ENCODE measurements at places on chromosomes 2 and 18.

GRCh38 chr2:30104307-30104706 lies 42.5 kb upstream of the YPEL5 start:
- DNase-seq: no peak

- no peak for DNase-seq
Measured at GRCh38 chr2:108297436-108298141, 8.9 kb downstream of the SULT1C2 start.

- DNase-seq: no peak
Measured at GRCh38 chr2:239184968-239185903, 215.6 kb downstream of the HDAC4 start.

- DNase-seq: no peak
Measured at GRCh38 chr18:70418546-70419311, 129.9 kb downstream of the SOCS6 start.

DNA sequence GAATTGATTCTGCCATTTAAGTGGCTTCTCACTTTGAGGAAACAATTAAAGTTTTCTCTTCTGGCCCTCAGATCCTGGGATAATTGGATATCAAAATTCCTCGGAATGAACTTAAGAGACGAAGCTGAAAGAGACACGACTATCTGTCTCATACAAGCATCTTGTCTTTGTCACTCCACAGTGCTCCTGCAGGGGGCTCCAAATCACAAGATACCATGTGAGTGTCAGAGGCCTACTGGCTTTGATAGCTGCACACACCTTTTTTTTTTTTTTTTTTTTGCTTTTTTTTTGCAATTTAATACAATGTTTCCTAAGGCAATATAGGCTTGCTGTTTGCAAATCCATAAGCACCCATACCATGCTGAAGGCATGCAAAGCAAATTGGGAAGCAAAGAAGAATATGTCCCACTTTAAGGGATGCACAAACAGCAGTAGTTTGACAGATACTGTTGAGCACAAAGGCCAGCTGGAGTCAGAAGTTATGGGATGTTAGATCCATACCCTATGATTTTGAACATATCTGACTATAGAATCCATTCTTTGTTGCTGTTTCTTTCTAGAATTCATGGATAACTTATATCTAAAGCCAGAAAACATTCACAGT lies 109.0 kb upstream of the CBLN2 start:
- DNase-seq: peak; percentile 59

- no peak for DNase-seq
Measured at GRCh38 chr2:141796449-141796848, 334.4 kb downstream of the LRP1B start.

DNA sequence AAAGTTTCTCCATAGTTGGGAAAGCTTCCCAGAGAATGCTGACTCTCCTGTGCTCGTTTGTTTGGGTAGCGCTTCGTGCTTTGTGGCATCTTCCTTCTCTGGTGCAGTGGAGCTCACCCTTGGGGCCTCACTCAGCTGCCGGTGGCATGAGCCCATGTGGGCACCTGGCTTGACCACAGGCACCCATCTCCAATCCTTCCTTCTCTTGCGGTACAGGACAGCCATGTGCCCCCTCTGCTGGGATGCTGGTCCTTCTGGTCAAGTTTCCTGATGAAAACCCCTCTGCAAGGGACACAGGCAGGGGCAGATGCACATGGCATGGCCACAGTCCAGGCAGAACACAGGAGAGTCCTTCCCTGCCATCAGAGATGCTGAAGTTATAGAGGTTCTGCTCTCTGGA lies 555.9 kb upstream of the HS6ST1 start:
- DNase-seq: no peak

GRCh38 chr2:158138255-158138654 lies 36.6 kb downstream of the UPP2 start:
- DNase-seq: no peak

DNA sequence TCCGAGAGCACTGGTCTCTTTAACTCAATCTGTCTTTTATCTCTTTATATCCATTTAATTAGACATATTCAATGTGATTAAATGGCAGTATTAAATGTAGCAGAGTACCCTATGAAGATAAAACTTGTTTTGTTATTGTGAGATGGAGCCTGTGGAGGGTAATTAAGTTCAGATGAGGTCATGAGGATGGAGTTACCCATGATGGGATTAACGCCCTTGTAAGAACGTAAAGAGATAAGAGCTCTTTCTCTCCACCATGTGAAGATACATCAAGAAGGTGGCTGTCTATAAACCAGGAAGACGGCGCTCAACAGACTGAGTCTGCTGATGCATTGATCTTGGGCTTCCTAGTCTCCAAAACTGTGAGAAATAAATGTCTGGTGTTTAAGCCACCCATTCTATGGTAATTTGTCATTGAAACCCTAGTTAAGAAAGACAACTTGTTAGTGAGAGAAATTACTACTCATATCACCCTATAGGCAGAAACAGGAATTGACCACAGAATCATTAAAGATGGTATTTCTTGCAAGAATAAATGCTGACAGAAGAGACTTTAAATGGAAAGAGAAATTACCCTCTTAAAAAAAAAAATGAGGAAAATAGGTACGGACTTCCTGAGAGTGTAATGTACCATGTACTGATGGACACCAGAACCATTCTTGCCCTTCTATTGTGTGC lies 738.7 kb upstream of the CHAC2 start:
- no peak for DNase-seq

GRCh38 chr2:177597759-177598158 lies 205.2 kb downstream of the AGPS start:
- no peak for DNase-seq

DNA sequence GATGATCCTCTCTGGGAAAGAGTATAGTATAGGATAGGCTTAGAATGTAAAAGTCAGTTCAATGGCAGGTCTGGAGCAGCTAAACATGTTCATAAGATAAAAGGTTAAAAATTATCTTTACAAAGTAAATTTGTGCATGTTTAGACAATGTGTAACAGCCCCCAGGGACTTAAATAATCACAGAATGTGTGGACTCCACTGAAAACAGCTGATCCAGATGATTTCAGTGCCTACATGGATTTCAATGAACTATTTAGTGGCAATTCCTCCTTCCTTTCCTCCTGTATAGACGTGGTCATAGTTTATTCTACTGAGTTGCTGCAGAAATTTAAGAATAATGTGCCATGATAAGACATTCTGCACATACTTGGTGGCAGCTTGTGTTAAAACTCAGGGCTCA lies 42.9 kb downstream of the ARHGEF33 start:
- DNase-seq: no peak

DNA sequence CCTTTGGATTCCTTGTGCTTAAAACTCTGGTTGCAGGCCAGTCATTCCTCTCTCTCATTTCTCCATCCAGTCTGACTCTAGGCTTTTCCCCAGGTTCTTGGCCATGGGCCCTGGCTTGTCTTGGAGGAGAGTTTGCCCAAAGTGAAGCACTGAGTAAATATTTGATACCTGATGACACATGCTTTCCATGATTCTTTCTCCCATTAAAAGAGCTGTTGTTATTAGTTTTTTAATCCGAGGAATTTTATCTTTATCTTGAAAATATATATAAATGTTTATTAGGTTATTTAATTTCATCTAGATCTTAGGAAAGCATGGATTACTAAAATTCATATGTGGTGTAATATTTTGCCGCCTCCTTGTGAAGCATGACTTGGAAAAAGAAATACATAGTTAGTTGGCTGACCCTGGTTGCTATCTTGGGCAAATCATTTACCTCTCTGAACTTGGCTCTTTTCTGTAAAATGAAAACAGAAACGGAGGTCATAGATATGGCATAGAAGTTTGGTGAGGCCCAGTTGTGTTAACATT lies 650.1 kb downstream of the SLC4A3 start:
- DNase-seq: no peak

GRCh38 chr2:130190237-130190636 lies 8.0 kb downstream of the TUBA3E start:
- no peak for DNase-seq

- no peak for DNase-seq
Measured at GRCh38 chr2:190199530-190199929, 120.1 kb downstream of the HIBCH start.

DNA sequence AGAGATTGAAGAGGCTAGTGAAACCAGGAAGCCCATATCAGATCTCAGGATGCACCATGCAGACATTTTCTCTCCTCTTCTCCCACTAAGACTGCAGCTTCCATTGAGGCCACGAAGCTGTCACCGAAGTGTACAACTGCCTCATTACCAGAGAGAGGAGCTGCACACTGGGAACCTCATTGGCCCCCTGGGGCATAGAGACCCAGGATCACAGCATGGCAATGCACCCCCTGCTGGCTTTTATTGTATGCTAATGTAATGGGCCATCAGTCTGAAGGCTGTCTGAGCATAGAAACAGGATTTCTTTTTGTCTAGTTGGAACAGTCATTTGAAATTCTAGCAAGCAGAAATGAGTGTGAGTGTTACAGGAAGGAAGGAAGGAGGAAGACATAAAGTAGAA lies 861.6 kb upstream of the CELF4 start:
- no peak for DNase-seq

DNA sequence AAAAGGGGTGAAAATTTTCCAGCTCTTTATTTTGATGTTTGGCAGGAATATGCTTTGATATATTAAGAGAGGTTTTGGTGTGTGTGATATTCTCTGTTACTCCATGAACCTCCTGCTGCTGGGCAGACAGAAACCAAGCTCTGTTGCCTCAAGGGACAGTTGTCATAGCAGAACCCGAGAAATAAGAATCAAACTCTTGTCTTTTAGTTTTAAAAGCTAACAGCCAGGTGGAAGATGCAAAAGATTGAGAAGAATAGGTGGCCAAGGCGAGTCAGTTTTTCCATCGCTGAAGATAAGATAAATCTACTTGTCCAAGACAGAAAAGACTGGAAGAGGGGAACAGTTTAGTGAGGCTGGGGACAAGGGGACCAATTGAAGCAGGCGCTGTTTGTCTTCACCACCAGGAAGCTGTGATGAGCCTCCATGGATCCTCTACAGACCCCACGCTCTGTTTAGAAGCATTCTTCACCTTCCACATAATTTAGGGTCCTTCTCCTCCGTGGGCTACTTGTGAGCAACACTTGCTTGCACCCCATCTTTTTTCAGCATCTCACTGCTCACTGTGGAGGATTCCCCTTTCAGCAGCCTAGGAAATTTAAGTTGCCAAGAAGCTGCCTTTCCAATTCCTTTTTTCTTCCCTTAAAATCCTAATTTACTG lies 23.9 kb downstream of the PMAIP1 start:
- no peak for DNase-seq

- DNase-seq: no peak
Measured at GRCh38 chr2:55598056-55598795, 19.2 kb downstream of the PPP4R3B start.

DNA sequence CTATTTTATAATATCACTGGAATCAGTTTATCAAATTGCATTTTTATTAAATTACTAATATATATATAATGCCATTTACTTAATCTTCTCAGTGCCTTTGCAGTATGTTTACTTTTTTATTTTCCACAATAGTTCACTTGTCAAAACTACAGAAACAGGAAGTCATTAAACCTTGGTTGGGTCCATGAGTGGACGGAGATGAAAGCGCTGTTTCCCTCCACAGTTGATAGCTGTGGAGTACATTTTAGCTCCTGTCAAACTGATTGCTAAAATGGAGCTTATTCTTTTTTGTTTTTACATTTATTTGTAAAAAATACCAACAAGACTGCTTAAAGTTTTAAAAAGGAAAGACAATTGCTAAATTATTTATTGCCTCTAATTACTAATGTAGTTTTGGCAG lies 19.2 kb downstream of the MFF start:
- no peak for DNase-seq

DNA sequence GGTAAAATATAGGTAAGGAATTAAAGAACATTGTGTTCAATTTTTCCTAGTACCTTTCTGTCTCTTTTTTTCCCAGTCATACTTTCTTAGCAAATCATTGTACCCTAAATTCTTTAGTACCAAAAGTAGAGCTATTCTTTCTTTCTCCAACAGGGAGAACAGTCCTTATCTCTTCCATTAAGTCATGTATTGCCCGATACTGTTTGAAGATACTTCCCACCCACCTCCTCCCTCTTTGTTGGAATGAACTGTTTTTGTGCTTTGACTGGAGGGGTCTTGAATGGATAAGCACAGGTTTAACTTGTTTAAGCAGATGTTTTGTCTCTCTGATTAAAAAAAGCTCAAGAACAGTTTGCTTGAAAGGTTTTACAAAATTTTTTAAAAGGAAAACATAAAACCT lies 41.3 kb downstream of the RAB10 start:
- no peak for DNase-seq

DNA sequence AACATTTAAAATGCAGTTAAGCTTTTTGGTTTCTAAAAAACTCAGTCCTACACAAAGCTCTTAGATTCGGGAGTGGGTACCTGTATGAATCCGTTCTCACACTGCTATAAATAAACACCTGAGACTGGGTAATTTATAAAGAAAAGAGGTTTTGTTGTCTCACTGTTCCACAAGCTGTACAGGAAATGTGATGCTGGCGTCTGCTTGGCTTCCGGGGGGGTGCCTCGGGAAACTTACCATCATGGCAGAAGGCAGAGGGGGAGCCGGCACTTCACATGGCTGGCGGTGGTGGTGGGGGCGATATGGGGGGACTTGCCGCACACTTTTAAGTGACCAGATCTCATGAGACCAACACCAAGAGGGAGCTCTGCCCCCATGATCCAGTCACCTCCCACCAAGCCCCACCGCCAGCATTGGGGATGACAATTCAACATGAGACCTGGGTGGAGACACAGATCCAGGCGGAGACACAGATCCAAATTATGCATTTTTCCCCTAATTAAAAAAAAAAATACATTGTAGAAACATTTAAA lies 222.5 kb downstream of the GBX2 start:
- DNase-seq: no peak

GRCh38 chr18:60191926-60192325 lies 180.6 kb downstream of the MC4R start:
- DNase-seq: no peak

DNA sequence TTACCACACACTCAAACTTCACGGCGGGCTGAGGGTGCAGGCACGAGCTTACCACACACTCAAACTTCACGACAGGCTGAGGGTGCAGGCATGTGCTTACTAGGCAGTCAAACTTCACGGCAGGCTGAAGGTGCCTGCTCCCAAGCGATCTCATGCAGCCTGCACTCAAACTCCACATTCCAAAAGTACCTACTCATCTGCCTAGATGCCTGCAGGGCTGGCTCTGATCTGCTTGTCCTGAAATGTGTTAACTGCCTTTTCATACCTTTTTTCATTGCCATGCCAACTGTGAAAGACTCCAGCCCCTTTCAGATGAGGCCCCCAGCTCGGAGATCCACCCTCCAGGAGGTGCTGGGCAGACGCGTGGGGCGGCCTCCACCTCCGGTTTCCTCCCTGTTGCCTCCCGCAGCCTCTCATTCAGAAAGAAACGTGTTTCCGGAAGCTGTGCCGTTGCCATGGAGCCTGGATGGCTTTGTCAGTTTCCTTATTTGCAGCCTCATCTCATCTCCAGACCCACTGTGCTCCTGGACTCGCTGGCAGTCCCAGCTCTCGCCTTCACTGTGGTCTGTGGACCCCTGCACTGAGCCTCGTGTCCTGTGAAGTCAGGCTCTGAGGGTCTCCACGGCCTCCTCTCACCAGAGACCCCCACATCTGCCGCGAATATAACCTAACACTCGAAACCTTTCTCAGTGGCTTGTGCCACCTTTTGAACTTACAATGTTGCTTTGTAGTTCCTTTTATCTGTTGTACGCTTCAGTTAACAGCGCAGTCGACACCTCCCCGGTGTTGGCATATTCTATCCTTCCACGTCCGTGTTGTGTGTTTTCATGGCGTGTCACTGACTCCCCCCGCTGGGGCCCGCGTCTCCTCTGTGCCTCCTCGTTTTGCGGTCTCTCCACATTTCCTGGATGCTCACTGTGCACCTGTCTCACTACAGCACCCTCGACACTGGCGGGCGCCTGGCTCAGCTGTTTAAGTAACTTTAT lies 106.1 kb upstream of the ALKAL2 start:
- DNase-seq: no peak

All from D721Med (cell line).